NB4 (cell line): ENCODE measurements at places on chromosomes 4 and X.
A peak's percentile ranks its signal among the peaks of the same experiment; 100 is the strongest.

GRCh38 chrX:43741843-43742573 lies 85.9 kb downstream of the MAOA start:
- DNase-seq = peak; percentile 57

GRCh38 chrX:123422875-123423274 lies 238.8 kb downstream of the GRIA3 start:
- DNase-seq = peak; percentile 9

DNA sequence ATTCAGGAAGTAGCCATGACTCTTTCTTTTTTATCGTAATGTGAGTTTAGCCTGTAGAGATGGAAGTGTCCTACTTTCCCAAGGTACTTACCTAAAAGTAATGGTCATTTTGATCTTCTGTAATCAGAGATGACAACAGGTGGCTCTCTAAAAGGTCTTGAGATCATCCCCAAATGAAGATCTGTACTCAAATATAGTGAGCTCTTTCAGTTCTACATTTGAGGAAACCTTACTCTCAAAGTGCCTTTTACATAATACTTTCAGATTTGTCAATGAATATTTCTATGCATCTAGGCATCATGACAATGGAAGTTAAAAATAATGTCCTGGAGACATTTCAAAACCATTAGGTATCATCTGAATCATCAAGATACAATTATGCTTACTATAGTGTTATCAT lies 17.2 kb upstream of the MND1 start:
- no peak for DNase-seq

DNA sequence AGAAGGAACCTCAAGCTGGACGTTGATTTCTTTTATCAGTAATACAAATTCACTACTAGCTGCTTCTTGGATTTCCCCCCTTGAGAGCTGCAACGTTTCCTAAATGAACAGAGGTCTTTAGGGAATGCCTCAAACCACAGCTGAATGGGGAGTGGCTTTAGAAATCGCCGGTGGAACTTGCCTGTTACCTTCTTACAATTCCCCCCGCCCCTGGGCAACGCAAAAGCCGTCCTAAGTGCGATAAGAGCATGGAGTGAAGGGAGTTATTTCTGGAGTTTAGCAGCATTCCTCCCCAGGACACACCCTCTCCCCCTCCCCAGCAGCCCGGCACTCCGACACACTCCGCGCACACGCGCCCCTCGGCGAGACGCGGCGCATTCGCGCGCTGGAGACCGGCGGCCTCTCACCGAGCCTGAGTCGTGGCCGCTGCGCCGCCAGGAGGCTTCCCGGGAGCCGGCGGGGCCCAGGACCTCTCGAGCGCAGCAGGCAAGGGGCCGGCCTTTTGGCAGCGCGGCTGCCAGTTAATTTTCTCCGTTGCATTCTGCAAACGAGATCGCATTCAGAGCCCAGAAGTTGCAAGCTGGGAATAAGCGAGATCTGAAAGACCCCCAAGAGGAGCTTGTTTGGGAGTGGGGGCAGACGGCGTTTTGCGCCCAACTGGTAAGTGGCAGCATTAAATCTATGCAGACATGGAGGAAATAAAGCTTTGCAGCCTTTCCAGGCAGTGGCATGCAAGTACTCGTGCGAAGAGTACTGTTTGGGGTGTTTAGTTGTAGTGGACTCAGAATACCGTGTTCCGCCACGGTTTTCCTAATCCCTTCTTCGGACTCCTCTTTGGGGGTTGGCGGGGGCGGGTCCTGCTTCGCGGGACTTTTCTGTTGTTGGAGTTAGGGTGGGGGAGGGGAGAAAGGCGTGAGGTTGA lies 134.7 kb downstream of the PALLD start:
- peak; percentile 4 for DNase-seq

DNA sequence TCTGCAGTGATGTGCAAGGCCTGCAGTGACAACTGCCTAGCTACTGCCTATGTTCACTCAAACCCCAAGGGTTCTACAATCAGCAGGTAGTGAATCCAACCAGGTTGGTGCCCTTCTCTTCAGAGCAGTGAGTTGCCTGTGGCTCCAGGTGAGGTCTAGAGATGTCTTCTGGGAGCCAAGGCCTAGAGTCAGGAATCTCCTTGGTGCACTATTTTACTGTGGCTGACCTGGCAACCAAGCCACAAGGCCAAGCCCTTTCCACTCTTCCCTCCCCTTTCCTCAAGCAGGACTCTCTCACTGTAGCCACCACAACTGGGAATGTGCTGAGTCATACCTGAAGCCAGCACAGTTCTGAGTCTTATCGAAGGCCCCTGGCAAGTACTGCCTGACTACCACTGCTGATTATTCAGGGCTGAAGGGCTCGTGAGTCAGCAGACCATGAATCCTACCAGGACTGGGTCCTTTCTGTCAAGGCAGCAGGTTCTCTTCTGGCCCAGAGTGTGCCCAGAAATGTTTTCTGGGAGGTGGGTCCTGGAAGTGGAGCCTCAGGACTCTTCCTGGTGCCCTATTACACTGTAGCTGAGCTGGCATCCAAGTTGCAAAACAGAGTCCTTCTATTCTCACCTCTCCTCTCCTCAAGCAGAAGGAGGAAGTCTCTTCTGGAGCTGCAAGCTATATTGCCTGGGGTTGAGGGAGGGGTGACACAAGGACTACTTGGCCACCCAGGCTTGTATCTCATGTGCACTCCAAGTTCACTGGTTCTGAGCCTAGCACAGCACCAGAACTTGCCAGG lies 111.6 kb downstream of the BTC start:
- peak; percentile 8 for DNase-seq

GRCh38 chr4:138788857-138789256 lies 226.7 kb upstream of the NOCT start:
- no peak for DNase-seq

DNA sequence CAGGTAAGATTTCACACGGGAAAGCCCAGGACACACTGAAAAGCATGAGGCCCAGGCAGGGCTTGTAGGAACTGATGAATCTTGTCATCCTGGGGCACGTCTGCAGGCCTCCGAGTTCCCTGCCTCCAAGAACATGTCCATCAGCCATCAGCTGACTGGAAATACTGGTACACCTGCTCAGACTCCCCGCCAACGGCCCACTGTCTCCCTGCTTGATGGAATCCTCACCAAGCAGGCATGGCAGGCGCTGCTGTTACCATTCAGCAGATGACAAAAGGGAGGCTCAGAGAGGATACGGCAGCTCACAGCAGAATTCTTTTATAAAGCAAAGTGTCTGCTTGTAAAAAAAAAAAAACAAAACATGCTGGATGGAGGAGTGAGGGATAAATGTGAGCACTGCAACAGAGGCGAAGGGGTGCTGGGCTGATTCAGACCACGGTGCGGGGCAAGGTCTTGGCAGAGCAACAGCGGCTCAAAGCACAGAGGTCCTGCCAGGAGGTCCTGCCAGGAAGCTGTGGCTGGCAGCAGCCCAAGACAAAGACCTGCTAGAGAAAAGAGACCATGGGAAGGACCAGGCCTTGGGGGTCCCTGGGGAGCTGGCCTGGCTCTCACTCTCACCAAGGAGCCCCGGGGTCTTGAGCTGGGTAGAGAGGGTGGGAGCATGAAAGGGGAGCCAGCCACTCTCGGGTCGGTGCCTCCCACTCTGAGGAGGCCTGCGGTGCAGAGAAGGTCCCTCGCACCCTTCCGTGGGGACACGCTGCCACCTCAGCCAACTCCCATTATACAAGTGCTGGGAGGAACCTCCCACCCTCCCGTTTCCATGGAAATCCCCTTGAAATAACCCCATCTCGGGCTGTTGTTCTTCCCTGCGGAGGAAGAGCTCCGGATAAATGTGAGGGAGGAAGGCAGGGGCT lies 25.6 kb downstream of the PPP2R2C start:
- DNase-seq = no peak

DNA sequence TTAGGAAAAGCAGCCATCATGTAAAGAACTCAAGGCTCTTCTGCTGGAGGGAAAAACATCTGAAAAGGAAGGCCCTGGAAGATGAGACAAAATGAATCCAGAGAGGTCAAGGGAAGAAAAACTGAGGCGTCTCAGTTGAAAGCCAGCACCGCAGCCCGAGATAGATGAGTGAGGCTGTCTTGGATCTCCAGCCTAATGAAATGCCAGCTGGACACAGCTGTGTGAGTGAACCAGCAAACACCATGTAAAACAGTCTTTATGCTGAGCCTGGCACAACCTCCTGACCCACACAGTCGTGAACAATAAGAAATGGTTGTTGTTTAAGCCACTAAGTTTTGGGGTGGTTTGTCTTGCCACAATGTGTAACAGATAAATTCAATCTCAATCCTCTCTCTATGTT lies 48.6 kb upstream of the RASL11B start:
- no peak for DNase-seq

GRCh38 chrX:43882294-43882681 lies at the start of gene MAOB:
Gene MAOB, minus strand, starts transcription at chrX:43882450. Its CDS starts 151 bp downstream, at chrX:43882299.
- DNase-seq = peak; percentile 1

DNA sequence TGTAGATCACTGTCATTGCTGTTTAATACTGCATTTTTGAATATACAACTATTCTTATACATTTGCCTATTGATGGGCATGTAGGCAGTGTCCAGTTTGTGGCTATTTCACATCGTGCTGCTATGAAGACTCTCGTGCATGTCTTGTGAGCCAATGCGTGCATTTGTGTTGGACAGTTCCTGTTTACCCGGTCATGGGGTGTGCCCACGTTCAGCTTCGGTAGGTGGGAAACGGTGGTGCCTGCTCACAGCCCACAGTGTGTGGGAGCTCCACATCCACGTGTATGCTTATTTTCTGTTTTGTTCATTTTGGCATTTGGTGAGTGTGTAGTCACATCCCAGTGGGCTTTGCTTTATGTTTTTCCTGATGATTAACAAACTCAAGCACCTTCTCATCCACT lies 19.7 kb upstream of the RNF212 start:
- DNase-seq = no peak

- DNase-seq = no peak
Measured at GRCh38 chrX:35507701-35508100, 290.4 kb upstream of the MAGEB16 start.

GRCh38 chr4:77697860-77698590 lies 92.4 kb downstream of the CXCL13 start:
- DNase-seq = peak; percentile 44

DNA sequence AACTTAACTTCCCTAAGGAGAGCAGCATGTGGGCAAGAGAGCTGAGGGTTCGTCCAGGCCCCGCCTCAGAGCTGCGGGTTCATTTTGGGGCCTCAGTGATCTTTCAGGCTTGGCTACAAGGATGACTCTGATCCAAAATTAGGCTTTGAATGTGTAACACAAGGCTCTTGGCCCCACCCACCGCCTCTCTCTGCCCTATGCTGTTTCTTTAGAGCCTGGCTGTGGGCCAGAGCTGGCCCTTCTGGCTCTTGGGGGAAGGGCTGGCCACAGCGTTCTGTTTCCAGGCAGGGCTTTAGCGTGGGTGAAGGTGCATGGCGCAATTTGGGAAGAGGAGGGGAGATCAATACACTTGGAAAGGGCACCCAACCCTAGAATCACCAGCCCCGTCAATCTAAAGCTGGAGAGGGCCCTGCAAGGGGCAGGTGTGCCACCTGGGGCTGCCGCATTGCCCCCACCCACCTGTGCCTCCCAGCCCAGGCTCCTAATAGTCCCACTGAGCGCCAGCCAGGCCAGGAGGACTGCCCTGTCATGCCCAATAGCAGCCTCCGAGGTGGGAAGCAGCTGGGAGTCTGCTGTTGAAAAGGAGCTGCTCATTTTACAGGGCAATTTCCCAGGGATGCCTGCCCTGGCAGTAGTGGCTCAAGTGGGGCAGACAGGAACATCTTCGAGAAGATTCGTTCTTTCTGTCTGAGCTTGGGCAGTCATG lies 84.5 kb upstream of the MAML3 start:
- DNase-seq = peak; percentile 58

DNA sequence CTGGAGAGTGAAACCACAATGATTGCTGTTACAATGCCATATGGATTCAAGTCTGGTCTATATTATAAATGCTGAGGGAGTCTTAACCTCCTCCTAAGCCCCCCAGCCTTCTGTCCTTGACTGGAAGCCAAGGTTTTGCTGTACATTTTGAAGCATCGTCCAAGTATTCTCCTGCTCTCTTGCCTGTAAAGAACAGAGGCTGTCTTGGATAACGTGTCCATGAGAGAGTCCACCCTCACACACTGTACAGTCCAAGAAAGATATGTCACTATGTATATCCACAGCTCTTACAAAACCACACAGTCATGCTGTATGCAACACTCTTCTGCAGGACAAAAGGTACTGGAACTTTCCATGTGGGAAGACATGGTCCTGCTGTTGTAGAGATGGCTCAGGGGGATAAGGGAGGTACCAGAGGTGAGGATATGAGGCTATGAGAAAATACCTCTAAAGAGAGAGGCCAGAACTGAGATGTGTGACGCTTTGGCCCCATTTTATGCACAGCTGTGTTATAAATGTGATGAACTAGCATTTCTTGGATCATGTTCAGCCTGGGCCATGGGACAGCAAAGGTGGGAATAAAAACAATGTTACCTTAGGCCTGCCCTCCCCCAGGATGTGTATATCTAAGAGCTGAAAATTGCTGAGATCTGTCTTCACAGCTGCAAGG lies 678.6 kb downstream of the IQCM start:
- DNase-seq = no peak

GRCh38 chr4:106708464-106708816 lies 327.7 kb downstream of the DKK2 start:
- peak; percentile 58 for DNase-seq

GRCh38 chr4:102598086-102598761 lies 97.1 kb downstream of the NFKB1 start:
- DNase-seq = no peak

DNA sequence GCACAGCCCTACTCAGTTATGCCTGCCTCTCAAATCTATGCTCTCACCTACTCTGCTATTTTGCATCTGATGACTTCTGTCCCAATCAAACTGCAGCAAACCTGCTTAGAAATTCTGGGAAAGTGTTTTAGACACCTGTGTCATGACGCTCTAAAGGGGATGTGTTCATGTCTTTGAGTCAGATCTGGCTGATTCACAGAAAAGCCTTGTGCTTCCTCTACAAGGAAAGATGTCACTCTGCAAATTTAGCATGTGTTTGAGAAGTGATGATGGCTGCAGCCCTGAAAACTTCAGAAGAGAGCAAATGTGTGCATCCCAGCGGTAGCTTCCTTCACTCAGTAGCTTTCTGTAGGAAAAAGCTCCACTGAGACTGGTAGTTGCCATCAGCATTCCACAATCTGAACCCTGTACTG lies 235.4 kb downstream of the MGST2 start:
- no peak for DNase-seq

DNA sequence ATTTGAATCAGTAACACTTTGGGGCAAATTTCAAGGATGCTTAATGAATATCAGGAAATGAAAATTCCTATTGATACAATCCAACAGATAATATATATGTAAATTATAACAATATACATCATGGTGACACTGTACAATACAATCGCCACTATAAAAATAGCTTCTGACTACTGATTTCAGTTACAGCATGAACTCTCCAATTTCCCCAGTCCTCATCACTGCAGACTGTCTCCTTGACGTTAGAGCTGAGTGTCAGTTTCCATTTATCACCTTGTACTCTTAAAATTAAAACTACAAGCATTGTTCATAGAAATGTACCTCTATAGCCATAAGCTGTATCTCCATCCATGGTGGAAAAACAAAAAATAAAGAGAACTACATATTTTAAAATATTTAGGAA lies 23.4 kb downstream of the TBC1D9 start:
- no peak for DNase-seq

GRCh38 chr4:107468812-107469211 lies 251.2 kb downstream of the PAPSS1 start:
- no peak for DNase-seq

GRCh38 chr4:69471639-69472038 lies 24.1 kb downstream of the UGT2B4 start:
- no peak for DNase-seq

- no peak for DNase-seq
Measured at GRCh38 chr4:184587701-184588100, 61.5 kb downstream of the CASP3 start.

- DNase-seq = no peak
Measured at GRCh38 chr4:169158046-169158445, 112.7 kb downstream of the SH3RF1 start.
